Fibroblast of upper back skin (primary cell): ENCODE measurements at places on chromosomes 12 and 14.

DNA sequence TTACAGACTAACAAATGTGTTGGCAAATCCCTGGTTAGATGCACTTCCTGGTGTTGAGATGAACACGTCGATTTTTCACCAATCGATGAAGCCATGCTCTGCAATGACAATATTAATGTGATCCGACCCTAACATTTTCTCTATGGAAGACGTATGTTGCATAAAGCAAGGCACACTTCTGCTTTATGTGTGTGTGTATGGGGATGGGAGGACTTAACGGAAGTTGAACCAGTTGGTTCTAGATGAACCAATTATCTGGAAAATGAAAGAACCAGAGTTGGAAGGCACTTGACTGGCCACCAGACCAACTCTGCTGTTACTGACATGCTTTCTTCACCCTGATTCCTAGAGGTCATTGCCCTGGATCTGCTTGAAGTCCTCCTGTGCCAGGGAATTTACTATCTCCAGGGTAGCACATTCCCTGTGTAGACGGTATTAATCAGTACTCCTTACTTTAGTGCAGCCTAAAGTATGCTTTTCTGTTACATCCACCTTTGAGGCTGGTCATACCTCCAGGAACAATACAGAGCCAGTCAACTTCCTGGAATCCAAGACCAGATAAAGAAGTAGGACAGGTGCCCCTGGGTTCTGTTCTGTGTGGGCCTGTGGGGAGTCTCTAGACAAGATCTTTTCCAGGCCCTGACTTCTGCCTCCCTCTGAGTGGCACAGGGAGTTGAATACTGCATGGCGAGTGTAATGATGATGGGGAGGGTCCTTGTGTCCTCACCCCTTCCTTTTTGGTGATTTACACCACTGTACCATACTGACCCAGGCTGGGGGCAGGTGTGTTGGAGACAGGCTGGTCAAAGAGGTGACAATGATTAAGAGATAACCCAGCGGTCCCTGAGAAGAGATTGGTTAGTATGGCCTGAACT, 4.1 kb downstream of the SDR39U1 start:
- DNase-seq = no peak

DNA sequence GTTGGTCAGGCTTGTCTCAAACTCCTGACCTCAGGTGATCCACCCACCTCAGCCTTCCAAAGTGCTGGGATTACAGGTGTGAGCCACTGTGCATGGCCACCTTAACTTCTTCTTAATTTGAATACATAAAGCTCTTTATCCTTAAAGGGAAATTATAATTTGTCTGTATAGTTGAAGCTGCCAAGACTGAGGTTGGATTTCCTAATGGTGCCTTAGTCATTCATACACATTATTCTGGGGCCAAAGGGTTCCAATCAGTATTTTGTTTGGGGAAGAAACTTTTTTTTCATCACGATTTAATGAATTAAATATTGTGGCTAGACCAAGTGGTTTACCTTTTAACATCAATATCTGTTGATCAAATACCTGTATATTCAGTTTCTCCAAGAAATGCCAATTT, 135.9 kb downstream of the SYT1 start:
- DNase-seq = no peak

DNA sequence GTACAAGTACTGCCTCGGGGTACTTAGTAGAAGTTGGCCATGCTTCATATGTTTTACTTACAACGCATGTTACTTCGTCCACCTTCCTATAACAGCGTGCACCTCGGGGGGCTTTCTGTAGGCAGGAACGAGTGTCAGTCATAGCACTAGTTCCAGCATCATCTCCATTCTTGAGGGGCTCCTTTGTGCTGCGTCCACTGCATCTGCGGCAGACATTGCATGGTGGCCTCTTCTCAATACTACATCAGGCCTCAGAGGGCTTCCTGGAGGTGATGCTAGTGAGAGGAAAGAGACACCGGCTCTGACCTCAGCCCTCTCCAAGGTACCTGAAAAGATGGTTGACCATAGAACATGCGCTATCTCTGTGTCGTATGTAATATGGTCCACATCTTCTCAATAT, 121.2 kb upstream of the RTL1 start:
- no peak for DNase-seq

GRCh38 chr12:29157486-29157946, 8.4 kb downstream of the FAR2 start:
- DNase-seq = peak; percentile 78

DNA sequence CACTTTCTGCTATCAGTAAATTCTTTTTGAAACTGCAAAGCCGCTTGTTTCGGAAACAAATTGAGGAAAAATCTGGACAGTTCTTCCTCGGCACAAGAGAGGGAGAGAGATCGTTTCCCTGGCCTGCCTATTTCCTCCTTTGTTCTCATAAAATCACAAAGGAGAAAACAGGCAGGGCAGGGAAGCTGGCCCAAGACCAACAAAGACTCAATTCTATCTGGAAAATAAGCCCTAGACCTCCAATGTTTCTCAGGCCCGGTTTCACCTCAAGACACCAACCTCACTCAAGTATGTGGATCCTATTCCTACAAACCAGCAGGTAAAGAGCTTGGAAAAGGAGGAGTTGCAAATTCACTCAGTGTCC, 19.5 kb downstream of the DICER1 start:
- DNase-seq = no peak
